ENCODE measurements at places on chromosomes 3 and 15.

DNA sequence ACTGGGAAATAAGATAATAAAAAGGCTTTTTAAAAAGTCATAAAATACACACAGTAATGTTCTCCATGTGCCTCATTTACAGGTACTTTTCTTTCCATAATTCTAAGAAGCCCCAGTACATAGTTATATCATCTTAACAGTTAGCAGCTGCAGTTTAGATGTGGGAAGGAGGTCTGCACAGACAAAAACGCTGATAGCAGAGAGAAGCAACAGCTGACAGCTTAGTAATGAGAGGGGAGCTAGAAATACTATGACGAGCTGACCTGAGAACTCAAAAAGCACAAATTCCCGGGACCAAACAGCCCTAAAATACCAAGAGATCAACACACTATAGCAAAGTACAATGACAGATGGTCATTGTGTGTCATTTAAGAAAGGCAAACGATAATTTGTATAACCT lies 36.7 kb upstream of the ARHGEF3 start:
- DNase-seq: no peak

DNA sequence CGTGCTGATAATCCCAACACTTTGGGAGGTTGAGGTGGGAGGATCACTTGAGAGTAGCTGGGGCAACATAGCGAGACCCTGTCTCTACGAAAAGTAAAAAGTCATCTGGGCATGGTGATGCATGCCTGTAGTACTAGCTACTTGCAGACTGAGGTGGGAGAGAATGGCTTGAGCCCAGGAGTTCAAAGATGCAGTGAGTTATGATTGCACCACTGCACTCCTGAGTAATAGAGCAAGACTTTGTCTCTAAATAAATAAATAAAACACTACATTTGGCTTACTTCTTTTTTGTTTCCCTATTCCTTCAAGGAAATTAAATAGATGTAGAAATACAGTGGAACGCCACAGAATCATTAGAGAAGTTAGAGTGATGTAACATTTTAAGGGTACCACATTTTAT lies 20.1 kb upstream of the LDHAL6B start:
- DNase-seq: no peak

DNA sequence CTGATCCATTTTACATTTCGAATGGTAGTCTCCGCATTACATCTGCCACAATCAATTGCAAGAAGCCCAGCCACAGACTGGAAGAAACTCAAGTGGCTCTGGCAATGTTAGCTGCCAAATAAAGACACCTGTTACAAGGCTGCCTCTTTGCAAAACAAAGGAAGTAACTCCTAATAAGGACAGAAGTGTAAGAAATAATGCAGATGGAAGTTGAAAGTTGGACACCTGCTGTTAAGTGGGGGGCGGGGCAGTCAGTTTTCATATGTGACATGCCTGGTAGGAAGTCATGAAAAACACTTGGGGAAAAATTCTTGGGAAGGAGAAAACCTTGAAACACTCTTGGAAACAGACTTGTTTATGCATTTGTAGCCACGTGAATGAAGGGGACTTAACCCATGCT lies 54.1 kb upstream of the ATP2C1 start:
- DNase-seq: no peak

GRCh38 chr3:27025718-27026117 lies 343.5 kb downstream of the NEK10 start:
- DNase-seq: no peak

- no peak for DNase-seq
Measured at GRCh38 chr3:43233062-43233461, 53.3 kb upstream of the SNRK start.

DNA sequence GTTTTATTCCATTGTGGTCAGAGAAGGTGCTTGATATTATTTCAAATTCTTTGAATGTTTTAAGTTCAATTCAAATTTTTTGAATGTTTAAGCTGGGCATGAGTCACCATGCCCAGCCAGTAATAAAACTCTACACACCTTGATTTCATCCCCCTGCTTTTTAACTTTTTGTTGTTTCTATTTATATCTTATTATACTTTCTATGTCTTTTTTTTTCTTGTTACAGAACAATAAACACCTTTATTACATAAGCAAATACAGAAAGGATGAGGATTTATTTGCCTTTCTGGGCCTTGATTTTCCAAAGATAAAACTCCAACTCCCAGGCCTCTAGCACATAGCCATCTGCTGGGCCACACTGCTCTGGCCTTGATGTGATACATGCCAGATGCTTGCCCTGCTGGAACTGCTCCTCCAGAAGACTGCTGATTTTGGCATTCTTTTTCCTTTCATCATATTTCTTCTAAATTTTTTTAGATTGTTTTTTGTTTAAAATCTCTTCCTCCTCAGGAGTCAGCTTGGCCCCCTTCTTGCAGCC lies 14.0 kb downstream of the DNAH12 start:
- no peak for DNase-seq

- no peak for DNase-seq
Measured at GRCh38 chr3:187912007-187912406, 166.7 kb upstream of the BCL6 start.

GRCh38 chr15:101250873-101251829 lies 697 bp downstream of the CHSY1 start:
- DNase-seq: no peak

GRCh38 chr3:188993181-188993580 lies 178.6 kb upstream of the TPRG1 start:
- no peak for DNase-seq

DNA sequence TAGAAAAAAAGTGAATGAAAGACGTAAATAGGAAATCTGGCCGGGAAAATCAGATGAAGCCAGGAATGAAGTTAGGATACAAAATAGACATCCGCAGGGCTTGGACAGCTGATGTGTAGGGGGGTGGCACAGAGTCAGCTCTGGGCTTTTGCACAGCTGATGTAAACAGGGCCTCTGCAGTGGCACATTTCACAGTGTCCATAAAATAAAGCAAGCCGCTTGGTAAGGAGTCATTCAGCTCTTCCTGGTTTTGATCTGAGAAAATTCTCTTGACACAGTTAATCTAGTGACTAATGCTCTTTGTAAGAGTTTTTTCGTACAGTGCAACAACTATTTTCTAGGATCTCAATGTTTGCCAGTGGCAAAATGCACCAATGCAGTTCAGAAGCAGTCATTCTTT lies 153.3 kb downstream of the USP13 start:
- no peak for DNase-seq

DNA sequence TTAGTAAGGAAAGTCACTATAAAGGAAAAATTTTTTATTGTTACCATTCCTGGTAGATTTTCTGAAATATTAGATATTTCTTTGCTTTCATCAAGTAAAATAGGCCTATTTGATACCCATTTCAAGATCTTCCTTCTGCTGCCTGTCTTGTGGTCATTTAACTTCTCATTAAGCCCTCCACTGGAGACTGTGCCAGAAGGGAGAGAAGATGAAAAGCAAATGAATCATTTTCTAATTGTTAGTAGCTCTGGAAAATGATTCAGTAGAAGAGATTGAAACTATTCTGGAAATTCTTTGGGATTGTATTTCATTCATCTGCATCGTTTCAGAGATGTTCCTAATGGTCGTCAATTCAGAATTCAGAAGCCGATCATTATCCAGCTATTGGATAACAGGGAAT lies 3.2 kb downstream of the KCTD6 start:
- no peak for DNase-seq

DNA sequence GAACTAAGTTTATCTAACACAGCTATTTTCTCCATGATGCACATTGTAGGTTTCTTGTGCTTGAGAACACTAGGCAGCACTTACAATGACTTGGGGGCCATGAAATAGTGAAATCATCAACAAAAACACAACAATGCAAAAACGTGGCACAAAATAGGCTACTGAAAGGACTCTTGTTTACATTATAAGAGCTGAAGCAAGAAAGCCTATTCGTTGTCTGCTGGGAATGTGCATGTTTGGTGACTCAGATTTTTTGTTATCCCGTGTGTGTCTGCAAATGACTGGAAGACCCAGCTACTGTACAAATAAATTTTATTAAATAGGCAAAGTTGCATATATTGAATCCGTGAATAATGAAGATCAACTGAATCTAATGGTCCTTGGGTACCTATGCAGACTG lies 85.0 kb downstream of the TCF12 start:
- no peak for DNase-seq

DNA sequence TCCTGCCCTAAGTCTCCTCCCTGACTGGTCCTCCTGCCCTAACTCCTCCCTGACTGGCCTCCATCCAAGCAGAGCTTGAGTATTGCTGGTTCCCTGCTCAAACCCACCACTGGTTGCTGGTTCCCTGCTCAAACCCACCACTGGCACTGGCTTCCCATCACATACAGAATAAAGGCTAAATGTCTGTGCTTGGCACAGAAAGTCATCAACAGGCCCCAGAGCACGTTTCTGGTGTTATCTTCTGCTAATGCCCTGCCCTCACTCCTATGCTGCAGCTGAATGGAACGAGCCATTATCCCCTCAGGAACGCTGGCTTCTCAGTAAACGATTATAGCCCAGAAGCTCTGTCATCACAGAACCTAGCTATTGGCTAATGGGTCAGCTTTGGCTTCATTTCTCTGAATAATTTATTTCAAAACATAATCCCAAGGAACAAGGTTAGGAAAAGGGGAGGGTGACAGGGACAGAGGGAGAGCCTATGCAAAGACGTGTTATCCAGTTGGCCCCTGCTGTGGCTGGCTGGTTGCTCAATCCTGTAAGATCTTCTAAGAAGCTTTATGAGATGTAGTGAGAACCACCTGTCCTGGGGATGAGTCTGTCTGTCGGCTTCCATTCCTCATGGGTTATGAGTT lies 6.3 kb upstream of the MUC20 start:
- DNase-seq: no peak

DNA sequence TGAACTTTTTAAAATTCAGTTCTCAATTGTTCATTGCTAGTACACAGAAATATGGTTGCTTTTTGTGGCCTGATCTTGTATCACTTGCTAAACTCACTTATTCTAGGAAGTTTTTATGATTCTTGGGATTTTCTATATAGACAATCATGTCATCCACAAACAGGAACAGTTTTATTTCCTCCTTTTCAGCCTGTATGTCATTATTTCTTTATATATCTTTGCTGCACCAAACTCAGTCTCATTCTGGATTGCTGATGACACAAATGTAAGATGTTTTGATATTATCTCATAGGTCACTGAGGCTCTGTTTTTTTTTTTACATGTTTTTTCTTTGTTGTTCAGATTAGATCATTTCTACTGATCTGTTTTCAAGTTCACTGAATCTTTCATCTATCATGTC lies 71.7 kb downstream of the TTBK2 start:
- no peak for DNase-seq

DNA sequence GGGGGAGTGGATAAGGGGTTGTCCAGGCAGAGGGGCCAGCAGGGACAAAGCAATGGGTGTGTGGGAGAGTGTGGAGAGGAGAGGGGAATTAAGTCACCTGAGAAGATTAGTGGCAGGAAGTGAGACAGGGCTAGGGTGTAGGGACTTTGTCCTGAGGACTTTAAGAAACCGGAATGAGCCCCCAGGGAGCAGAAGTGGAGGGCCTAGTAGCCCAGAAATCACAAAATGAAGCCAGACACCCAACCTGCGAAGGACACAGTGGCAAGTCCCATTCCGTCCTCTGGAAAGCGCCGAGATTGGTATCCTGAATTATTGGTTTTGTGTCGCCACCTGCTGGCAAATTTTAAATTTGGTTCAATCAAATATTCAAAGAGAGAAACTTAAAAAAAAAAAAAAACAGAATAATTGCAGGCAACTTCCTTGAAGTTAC lies 78.0 kb upstream of the SLC25A36 start:
- DNase-seq: no peak

- DNase-seq: no peak
Measured at GRCh38 chr3:148816981-148817525, 10.6 kb upstream of the CPB1 start.

GRCh38 chr3:39192490-39193092 lies at the start of gene XIRP1:
TSS of gene XIRP1 (minus strand) at chr3:39192595. CDS start at chr3:39189445, 3,150 bp downstream.
- no peak for DNase-seq

- no peak for DNase-seq
Measured at GRCh38 chr3:159077860-159078259, 276.0 kb downstream of the MFSD1 start.

- no peak for DNase-seq
Measured at GRCh38 chr15:38695249-38696108, 130.9 kb upstream of the RASGRP1 start.

DNA sequence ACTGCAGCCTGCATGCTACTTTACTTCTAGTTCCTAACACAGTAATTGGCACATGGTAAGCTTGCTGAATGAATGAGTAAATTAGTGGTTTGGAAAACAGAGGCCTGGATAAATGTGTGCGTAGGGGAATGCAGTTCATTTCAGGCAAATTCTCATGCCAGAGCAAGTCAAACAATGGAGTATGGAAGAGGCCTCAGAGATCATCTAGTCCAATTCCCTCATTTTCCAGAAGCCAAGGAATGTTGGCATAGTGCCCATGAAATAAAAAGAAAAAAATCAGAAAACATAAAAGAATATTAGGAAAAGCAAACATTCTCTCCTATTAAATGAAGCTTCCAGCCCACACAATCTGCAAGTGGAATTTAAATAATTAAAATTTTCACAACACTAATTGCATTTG lies 92.4 kb downstream of the MB21D2 start:
- no peak for DNase-seq

- no peak for DNase-seq
Measured at GRCh38 chr3:50147447-50147846, 7.7 kb upstream of the SEMA3F start.

DNA sequence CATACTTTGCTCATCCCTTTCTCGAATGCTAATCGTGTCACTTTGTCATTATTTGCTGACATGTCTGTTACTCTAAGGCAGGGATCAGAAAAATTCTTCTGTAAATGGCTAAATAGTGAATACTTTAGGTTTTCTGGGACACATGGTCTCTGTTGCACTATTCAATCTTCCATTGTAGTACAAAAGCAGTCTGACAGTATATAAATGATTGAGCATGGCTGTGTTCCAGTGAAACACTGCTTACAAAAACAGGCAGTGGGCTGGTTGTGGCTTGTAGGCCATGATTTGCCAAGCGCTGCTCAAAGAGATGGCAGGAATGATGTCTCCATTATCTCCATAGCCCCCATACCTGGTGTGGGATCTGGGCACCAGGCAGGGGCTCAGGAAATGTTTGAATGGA lies 45.6 kb downstream of the TMEM266 start:
- DNase-seq: no peak

DNA sequence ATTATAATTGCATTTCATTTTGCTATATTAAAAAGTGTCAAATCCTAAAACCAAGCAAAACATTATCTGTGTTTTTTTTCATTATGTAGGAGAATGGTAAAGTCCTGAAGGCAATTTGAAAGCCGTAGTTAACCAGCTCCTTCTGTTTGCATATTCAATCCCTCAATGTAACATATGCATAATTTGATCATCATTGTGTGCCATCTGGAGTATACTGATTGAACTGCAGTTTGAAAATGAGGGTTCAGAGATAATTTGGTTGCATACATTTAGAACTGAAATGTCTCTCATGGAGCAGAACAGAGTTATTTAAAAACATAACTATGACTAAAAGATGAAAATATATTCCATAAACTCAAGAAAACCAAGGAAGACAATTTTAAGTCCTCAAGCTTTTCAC lies 518.6 kb downstream of the GBE1 start:
- DNase-seq: no peak

DNA sequence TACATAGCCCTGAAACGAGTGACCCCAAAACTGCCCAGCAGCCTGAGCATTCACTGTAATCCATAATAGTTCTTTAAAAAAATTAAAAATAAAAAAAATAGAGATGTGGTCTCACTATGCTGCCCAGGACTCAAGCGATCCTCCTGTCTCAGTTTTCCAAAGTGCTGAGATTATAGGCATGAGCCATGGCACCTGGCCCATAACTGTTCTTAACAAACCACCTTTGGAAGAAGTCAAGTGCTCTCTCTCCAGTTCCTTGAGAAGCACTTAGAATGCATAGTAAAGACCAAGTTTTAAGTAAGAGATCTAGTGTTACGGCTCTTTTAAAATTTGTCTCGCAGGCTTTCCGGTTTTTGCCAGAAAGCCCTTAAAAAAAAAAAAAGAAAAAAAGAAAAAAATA lies 8.2 kb downstream of the CDC25A start:
- no peak for DNase-seq
